Dermis blood vessel endothelial cell (primary cell): ENCODE measurements at places on chromosomes 3 and 15. TPM values are rescaled to one million over a fixed set of nuclear protein-coding genes. Genes with fewer than 3 reads are reported as not detected.

- DNase-seq = no peak
Measured at GRCh38 chr3:13045241-13045903, 27.9 kb downstream of the IQSEC1 start.

GRCh38 chr3:115469649-115470048 is 153.7 kb upstream of the GAP43 start:
- DNase-seq = peak; percentile 9

DNA sequence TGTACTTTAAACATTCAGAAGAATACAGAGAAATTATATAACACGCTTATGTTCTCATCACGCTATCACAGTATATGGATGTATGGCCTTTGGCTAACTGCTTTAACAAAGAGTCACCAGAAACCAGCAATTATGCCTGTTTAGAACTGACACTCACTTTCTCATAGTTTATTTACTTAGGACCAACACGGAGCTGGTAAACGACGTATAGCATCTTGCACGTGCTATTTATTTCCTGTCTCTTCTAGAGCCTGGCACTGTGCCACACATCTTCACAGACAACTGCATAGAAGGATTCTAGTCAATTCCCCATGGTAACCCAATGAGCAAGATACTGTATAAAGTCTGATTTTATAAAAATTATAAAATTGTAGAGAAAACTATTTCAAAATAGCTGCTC is 43.6 kb downstream of the TBC1D2B start:
- peak; percentile 64 for DNase-seq

- peak; percentile 92 for DNase-seq
Measured at GRCh38 chr3:142976621-142977398, 13.3 kb upstream of the PAQR9 start.

DNA sequence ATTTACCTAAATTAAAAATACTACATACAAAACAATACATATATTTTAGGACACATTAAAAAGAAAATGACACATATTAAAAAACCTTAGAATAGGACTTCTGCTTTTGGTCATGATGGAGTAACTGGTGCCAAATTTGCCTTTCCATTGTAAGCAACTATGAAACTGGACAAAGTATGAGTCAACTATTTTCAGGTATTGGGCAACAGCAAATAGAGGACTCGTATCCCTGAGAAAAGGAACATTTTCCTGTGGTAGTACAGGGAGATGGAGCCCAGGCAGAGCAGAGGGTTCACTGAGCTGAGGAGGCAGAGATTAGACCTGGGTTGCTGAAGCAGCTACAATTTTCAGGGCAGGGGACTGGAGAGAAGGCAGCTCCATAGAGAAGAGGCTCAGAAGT is 14.7 kb downstream of the CCR1 start:
- DNase-seq = no peak

- no peak for DNase-seq
Measured at GRCh38 chr3:78004571-78004970, 964.7 kb downstream of the ROBO2 start.

DNA sequence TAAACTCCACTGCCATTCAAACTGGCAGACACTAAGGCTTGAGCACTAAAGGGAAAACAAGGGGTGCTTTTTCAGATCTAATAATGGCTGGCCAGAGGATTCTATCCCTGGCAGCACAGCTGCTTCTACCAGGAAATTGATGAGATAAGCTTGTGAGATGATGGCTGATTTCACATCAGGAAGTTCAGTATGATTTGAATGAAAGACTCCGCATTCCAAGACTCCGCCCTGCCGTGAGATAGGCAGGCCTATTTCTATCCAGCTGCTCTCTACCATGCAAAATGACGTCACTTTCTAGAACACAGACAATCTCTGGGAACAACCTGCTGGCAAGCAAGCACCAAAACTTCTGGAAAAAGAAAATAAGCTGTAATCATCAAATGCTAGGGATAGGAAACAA is 171.8 kb downstream of the WDR76 start:
- DNase-seq = peak; percentile 93

DNA sequence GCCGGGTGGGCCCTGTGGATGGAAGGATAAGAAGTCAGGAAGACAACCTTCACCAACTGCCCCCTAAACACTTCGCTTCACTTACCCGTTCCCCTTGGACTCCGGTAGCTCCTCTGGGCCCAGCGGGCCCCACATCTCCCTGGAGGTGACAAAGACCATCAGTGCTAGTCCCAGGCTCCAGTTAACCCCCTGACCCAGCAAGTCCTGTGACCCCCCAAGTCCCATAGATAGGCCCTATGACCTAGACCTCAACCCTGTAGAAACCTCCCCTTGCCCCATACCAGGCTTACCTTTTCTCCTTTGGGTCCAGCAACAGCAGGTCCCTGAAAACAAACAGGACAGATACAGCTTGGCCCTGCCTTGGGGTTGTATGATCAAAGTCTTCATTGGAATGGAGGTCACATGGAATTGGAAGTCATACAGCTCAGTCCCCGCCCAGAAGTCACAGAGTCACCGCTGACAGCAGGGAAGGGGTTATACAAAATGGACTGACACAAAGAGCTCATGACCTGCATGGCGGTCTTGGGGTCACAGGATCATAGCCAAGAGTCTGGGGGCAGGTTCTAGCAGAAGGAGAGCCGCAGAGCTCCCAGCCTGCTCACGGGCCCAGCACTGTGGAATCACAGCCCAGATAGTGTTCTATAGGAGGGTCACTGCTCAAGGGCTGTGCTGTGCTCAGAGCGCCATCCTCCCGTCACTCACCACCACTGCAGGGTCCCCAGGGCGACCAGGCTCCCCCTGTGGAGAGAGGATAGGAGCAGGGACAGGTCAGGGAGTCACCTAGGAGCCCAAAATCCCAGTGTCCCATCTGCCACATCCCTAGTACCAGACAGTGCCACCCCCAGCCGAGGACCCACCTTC is 13.3 kb downstream of the COL7A1 start:
- no peak for DNase-seq

GRCh38 chr15:39919748-39920509 is at the start of gene GPR176:
Gene GPR176, minus strand, starts transcription at chr15:39920266. Its CDS starts 240 bp downstream, at chr15:39920026.
- peak; percentile 84 for DNase-seq

- peak; percentile 92 for DNase-seq
Measured at GRCh38 chr3:111956995-111957734, 21.7 kb upstream of the ABHD10 start.

- DNase-seq = peak; percentile 63
Measured at GRCh38 chr3:28745436-28745835, 396.8 kb upstream of the AZI2 start.

DNA sequence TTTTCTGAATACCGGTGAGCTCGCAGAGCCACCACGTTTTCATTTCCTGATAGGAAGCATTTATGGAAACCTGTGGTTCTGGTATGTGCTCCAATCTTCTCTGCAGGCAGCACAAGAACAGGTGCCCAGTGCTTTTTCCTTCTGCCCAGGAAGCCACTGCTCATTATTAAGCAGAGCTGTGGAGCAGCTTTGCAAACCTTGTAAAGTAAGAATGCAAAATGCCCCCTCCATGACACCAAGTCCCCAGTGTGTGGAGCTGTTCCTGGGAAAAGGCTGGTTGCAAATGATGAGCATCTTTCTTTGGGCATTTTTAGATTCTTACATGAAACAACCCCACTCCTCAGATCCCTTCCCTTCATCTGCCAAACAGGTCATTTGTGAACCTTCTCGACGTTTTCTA is 65.7 kb upstream of the MRPL3 start:
- DNase-seq = no peak

Gene CASR
- total RNA-seq = not detected in 2 replicates

Gene GOLGA8J
- 0.17 TPM in 1 of 2 replicates, not detected in the other for total RNA-seq

Gene PAQR5
- total RNA-seq = under 0.01 TPM in 1 of 2 replicates, not detected in the other

Gene TP63
- not detected in 2 replicates for total RNA-seq

Gene SLC12A8
- total RNA-seq = 0.34 and 0.70 TPM in 2 replicates

Gene CPLX3
- total RNA-seq = not detected in 2 replicates

Gene CD80
- total RNA-seq = 0.14 and 0.17 TPM in 2 replicates

Gene TLR9
- under 0.01 TPM in 1 of 2 replicates, not detected in the other for total RNA-seq

Gene WWTR1
- 111 and 207 TPM in 2 replicates for total RNA-seq
